ENCODE measurements at places on chromosomes 11 and 22.

- no peak for DNase-seq
Measured at GRCh38 chr11:70712471-70712870, 314.1 kb downstream of the CTTN start.

DNA sequence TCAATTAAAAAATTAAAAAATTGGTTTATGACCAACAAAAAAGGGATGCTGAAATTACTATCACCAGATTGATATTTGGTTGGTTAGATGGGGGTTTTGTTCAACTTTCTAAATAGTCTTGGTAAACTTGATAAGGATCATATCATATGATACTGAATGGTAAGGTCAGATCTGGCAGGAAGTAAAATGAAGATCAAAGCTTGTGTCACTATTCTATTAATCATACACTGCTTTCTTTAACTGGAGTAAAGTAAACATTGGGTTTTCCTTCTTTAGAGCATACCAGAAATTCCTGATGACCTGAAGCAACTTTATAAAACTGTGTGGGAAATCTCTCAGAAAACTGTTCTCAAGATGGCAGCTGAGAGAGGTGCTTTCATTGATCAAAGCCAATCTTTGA is 40.2 kb downstream of the RRM1 start:
- no peak for DNase-seq

- DNase-seq = no peak
Measured at GRCh38 chr22:45319324-45319685, 9.6 kb downstream of the FAM118A start.

- DNase-seq = peak; percentile 20
Measured at GRCh38 chr22:32475468-32476010, 928 bp downstream of the FBXO7 start.

DNA sequence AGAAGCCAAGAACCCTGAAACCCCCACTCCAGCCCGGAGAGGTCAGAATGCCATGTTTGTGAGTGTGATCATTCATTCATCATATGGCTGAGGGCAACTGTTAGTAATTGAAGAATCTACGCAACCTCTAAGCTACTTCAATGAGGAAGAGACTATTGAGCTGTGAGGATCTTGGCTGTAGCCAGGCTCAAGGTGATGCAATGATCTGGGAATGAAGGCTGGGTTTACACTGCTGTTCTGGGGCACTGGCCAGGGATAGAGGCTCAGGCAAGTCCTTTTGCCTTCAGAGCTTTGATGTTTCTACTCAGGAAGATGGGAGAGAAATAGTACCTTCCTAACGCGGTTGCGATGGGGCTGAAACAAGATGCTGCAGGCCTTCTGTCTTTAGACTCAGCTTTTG is 12.9 kb downstream of the CRYBB2 start:
- no peak for DNase-seq

DNA sequence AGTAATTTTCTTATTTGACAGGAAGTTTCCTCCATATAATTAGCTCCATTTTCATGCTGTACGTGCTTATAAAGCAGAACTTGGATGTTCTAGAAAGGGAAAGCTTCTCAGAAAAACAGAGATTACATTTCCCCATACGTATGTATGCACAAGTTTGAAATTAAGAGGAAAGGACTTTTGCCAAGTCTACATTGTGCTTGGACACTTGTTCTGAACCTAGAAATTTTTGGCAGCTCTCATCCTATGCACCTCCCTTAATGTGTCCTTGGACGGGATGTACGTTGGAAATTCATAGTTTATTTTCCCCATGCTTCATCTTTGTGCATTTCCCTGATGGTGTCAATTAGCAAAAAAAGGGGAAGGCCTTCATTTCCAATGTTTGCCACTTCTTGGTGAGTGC is 322.7 kb downstream of the BLID start:
- DNase-seq = no peak

GRCh38 chr11:2314525-2315394 is 12.9 kb downstream of the TSPAN32 start:
- DNase-seq = no peak

- DNase-seq = no peak
Measured at GRCh38 chr11:106496677-106497076, 419.2 kb downstream of the AASDHPPT start.

DNA sequence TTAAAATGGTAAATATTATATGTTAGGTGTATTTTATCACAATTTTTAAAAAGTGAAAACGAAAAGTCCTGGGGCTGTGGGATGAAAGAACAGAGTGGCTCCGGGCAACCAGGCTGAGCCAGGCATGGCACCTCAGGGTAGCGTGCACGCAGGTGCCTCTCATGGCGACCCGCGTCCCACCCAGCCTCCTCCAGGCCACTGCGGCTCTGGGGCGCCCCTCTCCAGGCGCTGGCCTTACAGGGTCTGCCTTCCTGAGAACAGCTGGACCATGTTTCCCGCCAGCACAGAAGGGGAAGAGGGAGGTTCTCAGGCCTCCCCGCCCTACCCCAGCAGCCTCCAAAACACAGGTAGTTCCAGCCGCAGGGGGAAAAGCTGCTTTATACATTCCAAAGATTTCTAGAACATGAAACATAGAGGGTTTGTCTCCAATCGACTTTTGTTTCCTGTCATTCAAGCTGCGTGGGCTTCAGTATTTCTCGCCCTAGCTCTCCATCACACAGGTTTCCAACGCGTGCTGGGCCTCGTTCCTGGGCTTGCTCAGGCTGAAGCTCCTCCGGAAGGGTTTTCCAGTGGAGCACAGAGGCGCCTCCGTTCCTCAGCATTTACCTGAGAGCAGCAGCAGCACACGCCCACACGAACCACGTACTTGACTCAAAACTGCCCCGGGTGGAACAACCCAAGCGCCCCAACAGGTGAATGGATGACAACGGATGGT is 10.5 kb downstream of the EHD1 start:
- no peak for DNase-seq

DNA sequence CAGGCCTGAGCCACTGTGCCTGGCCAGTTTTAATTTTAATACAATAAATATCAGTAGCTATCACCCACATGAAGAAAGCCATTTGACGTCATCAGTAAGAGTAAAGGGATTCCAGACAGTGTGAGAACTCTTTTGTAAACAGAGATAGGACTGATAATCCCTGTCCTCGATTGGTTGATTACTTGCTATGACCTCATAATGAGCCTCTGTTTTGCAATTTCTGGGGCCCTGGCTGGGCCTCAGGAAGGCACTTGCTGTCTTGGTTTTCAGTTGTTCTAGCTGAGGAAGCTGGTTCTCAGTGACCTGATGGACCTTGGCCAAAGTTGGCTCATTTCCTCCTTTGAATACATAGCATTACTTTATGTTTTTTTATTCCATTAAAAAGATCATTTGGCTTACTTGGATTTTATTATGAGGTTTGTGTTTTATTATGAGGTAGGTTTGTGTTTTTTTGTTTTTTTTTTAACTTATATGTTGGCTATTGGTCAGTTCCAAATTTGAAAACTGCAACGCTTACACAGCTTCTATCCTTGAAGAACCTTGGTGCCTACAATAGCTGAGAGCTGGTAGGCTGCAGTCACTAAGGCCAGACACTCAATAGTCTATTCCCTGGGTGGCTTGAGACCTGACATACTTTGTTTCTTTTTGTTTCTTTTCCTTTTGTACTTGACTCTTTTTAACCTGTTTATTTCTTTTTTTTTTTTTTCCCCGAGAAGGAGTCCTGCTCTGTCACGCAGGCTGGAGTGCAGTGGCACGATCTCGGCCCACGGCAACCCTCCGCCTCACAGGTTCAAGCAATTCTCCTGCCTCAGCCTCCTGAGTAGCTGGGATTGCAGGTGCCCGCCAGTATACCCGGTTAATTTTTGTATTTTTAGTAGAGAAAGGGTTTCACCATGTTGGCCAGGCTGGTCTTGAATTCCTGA is 20.0 kb downstream of the MARK2 start:
- DNase-seq = no peak

DNA sequence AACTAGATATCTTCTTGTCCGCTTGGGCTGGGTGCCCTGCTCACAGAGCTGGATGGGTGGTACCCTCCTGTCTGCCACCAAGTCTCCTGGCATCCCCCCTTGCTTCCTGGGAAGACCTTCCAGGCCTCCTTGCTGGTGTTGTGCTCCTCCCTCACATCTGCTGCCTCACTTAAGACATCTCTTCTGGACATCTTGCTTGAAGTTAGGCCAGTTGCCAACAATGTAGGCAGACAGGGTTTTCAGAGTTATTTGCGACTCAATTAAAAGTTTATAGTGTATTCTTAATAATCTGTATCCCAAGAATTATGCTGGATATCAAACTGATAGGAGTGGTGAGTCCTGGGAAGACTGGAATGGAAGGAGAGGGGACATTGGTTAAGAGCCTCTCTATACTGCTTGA is 64.0 kb upstream of the TNRC6B start:
- DNase-seq = no peak

DNA sequence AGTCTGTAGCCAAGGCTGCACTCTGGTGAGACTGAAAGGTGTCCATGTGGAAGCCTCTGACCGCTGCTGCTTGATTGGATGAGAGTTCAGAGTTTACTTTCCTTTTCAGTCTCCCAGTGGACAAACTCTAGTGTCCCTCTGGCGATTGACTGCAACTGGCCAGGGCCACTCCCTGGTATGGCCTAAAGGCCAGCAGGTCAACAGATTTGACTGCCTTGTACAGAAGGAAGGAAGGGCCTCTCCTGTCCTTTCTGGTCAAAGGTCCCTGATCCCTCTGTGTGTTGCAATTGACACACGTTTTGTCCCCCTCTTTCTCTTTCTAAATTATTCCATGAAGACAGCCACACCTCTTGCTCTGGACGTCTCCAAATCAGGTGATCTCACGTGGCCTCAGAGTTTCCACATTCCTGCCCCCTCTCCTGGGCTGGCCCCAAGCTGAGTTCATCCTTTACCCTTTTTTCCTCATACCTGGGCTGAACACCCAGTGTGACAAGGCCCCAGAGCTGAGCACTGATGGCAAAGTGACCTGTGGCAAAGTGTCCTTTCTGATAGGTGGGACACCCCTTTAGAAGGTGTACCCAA is 18.7 kb upstream of the FBLN1 start:
- DNase-seq = no peak

GRCh38 chr11:128955636-128956035 is 13.0 kb upstream of the TP53AIP1 start:
- DNase-seq = no peak

DNA sequence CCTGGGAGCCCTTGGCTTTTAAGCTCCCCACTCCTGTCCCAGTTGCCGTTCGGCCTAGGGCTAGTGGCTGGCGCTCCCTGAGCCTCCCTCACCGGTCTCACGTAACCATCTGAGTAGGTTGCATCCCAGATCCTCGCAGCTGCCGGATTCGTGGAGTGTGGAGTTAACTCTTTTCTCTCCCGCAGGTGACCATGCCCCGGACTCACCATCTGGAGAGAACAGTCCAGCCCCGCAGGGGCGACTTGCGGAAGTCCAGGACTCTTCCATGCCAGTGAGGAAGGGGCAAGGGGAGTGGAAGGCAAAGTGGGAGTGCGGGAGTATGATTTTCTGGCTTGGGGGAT is 902 bp downstream of the MUS81 start:
- no peak for DNase-seq

DNA sequence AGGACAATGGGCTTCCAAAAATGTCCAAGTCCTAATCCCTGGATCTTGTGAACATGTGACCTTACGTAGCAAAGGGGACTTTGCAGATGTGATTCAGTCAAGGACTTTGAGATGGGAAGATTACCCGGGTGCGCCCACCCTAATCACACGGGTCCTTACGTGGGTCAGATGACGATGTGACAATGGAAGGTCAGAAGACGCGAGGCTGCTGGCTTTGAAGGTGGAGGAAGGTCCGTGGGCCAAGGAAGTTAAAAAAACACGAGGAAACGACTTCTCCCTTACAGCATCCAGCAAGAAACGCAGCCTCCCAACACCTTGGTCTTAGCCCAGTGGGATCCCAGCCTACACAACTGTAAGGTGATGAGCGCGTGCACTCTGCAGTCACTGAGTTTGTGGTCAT is 860.1 kb downstream of the TBC1D22A start:
- DNase-seq = no peak

DNA sequence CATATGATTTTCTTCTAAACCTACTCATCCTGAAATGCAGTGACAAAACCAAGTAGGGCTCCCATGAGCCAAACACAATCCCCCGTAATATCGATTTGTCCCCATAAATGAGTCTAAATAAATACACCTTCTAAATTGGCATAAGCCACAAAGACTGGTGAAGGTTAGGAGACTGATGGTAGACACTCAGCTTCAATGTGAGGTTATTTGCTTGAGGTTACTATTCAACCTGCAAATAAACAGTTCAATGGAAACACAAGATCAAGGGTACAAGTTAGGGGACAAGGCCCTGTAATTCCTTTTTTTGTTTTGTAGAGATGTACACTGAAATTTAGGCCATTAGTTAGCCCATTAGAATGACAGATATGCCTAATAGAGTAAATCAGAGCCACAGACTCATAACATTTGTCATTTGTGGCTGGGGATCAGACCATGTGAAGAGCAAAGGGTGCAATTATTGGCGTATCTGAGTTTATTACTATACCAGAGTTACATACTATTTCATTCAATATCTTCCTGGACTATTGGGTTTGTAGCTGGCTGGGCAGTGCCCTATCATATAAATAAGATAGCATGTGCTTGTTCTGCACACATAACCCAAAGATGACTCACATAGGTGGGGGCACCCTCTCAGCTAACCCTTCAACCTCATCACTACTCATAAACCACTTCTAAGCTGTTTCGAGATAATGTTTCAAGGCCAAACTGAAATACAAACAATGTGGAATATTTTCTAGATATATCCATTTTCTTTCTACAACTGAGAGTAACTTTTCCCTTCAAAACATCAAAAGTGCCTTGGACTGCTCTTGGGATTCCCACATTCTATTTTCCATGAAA is 695.3 kb downstream of the KCNA4 start:
- no peak for DNase-seq

GRCh38 chr11:17165247-17165890 is 42.4 kb downstream of the PIK3C2A start:
- no peak for DNase-seq

DNA sequence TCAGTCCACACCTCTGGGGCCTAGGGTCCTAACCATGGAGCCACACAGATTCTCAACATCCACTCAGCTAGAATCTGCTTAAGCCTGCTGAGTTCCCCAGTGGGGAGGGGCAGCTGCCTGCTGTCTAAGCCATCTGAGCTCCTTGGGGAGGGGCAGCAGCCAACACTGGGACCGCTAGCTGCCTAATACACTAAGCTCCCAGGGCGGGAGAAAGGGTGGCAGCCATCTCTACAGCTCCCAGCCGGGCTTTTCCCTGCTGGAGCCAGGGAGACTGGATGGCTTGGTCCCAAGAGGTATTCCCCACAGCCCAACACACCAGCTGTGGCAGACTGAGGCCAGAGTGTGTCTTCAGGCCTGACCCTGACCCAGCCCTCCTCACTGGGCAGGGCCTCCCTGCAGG is 217.3 kb upstream of the TMEM45B start:
- DNase-seq = no peak

DNA sequence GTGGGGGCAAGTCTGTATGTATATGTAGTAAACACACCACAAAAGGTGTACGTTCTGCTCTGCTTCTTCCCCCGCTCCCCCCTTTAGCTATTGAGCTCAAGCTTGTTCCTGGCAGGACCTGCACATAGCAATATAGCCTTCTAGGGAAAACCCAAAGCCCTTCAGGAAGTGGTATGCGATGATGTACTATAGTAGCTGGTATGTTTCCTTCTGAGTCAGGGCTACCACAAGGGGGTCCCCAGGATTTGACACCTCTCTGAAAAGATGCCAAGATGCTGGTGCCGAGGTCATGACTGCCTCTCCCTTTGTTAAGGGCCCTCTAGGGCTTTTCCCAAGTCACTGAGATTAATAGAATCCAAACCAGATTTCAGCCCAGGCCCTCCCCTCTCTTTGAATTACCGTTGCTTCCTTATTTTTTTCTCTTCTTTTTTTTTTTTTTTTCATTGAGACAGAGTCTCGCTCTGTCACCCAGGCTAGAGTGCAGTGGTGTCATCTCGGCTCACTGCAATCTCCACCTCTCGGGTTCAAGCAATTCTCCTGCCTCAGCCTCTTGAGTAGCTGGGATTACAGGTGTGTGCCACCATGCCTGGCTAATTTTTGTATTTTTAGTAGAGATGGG is 268.4 kb downstream of the ETS1 start:
- DNase-seq = no peak

All from endothelial cell (in vitro differentiated cells).